Activated CD8-positive, alpha-beta memory T cell treated with anti-CD3 and anti-CD28 coated beads for 4 hours (primary cell): ENCODE measurements at places on chromosomes 5 and 9.

- DNase-seq: no peak
Observed at GRCh38 chr5:150397782-150398721, 14.7 kb downstream of the CD74 start.

GRCh38 chr9:100774962-100775361 is 197.1 kb downstream of the CAVIN4 start:
- no peak for DNase-seq

GRCh38 chr9:89853161-89853560 is 248.3 kb downstream of the GADD45G start:
- no peak for DNase-seq

GRCh38 chr9:113770396-113770795 is 105.7 kb upstream of the ZNF618 start:
- DNase-seq: no peak

DNA sequence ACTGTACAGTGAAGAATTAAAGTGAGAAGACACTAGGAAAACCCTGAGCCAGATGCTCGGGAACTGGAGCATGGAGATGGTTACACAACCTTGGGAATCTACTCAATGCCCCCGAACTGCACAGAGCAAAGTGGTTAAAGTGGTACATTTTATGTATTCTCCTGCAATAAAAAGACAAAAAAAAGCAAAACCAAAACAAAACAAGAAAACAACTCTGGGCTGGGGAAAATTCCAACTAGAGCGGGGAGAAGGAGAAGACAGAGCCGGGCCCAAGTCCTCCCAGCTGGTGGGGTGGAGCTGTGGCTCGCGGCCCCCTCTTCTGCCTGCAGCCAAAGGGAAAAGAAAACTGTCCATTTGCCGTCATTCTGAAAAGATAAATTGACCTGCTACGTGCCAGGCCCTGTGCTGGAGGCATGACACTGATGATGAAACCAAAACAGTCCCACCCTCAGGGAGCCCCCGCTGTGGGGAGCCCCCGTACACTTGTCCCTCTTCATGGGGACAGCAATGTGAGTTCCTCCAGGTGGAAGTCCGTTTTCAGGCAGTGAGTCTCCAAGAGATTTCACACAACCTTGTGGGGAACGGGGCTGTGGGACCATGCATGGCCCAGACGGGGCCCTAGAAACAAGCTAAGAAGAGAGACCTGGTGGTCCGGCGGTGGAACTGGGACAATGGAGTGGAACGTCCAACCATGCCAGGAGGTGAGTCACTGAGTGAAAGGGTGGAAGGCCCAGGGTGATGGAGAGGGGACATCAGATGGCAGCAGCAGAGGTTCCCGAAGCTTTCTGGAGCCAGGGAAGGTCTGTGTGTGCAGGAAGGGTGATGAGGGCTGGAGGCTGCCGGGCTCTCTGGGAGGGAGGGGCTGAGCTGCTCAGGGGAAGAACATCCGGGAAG is 114.8 kb upstream of the COL5A1 start:
- no peak for DNase-seq

GRCh38 chr9:105457560-105458294 is 9.9 kb downstream of the FSD1L start:
- DNase-seq: no peak

- DNase-seq: no peak
Observed at GRCh38 chr5:74954919-74955318, 88.7 kb upstream of the FAM169A start.

DNA sequence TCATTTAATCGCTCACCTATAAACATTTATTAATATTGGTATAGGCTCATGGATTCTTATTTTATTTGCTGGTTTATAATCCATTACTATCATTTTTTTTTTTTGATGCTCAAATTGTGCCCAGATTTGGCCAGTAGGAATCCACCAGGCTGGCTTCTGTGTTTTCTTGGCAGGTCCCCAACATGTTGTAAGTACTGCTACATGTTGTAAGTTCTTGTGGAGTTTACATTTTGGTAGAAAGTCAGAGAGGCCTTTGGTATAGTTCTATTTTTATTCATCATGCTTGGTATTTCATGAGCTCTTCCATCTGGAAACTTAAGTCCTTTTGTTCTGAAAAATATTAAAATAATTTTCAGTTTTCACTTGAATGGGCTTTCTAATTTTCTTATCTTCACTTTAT is 47.1 kb downstream of the MAT2B start:
- no peak for DNase-seq

- DNase-seq: no peak
Observed at GRCh38 chr9:29806937-29807618, 2233.8 kb upstream of the C9orf72 start.

- DNase-seq: no peak
Observed at GRCh38 chr9:131720330-131720729, 19.5 kb downstream of the RAPGEF1 start.

GRCh38 chr5:156920861-156921431 is 42.1 kb downstream of the TIMD4 start:
- no peak for DNase-seq

DNA sequence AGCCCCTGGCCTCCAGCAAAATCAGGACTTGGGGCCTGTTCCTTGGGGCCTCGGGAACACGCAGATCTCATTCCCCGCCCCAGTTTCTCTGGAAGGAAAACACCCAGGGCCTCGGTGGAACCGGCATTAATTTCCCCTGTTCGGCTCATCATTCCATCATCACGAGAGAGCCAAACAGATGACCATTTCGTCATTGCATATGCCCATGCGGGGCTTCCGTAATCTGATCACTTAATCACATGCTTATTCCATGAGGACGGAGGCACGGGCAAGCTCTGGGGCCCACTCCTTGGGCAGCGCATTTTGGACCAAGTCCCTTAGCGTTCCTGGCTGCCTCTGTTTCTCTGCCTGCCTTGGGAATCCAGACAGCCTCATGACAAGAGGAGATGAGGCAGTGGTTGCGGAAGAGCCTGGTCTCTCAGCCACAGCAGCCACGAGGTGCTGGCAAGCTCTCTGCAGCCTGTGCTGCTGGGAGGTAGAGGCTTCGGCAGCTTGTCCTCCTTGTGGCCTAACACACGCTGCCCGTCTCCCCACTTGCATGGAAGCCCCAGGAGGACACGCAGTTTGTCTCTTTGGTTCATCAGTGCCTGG is 65.0 kb upstream of the IER5L start:
- no peak for DNase-seq

DNA sequence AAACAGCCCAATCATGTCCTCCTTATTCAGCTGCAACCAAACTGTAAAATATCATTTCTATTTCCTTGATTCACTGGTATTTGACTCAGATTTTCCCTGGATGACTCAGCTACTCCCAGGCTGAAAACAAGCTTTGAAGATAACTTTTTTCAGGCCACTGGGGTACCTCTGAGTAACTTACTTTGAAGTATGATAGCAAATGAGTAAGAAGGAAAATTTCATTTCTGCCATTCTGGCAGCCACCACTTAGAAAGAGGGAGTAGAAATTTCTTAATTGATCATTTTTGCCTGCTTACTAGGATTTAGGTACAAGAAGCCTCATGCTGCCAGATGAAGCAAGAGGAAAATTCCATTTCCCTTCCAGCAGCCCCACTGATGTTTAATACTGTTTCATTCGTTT is 247.4 kb downstream of the PRELID2 start:
- DNase-seq: no peak

- no peak for DNase-seq
Observed at GRCh38 chr9:134655101-134655500, 13.5 kb downstream of the COL5A1 start.

GRCh38 chr5:38725371-38725865 is 120.4 kb upstream of the OSMR start:
- no peak for DNase-seq
